ENCODE measurements at places on chromosomes 13 and 19.

DNA sequence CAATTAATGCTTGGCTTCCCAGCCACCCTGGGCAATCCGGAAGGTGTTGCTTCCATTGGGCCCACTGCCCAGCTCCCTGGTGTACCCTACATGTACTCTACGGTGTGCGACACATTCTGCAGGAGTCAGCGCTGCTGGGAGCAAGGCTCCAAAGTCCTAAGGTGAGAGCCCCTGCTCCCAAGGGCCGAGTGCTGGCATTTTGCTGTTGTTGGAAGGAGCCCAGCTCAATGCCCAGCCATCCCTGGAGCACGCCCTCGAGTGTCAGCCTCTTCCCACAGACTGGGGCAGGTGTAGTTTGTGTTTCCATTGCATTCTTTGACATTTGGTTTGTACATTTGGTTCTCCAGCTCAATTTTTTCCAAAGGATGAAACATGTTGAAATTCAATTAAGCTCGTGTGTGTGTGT is 64.6 kb downstream of the GGACT start:
- no peak for ATAC-seq

- no peak for ATAC-seq
Observed at GRCh38 chr13:47546391-47547225, 454.5 kb downstream of the SUCLA2 start.

DNA sequence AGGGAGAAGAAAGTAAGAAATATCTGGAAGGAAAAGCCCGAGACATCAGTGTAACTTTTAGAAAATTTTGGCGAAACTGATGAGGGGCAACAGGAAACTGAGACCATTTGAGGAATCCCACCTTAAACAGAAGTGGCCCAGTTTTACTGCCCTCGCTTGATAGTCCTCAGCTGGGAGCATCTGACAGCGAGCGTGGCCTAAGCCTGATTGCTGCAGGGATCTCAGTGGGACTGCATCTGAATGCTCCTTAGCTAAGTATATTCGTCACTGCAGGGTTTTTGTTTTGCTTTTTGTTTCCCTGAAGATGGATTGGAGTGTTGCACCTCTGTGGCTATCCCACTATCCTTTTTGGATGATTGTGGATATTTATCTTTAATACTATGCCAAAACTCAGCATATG is 262.7 kb upstream of the KLHL1 start:
- ATAC-seq, result no peak

DNA sequence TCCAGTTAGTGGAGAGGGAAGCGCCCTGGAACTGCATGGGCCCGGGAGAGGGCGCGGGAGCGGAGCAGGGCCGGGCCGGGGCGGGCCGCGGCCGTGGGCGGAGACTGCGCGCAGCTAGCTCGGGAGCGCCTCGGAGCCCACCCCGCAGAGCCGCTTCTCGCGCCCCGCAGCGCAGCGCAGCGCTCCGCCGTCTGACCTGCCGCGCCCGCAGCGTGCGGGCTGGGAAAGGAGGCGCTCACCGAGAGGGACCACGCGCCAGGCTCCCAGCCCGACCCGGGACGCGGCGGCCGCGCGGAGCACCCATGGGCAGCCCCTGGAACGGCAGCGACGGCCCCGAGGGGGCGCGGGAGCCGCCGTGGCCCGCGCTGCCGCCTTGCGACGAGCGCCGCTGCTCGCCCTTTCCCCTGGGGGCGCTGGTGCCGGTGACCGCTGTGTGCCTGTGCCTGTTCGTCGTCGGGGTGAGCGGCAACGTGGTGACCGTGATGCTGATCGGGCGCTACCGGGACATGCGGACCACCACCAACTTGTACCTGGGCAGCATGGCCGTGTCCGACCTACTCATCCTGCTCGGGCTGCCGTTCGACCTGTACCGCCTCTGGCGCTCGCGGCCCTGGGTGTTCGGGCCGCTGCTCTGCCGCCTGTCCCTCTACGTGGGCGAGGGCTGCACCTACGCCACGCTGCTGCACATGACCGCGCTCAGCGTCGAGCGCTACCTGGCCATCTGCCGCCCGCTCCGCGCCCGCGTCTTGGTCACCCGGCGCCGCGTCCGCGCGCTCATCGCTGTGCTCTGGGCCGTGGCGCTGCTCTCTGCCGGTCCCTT is at the start of gene MLNR:
MLNR (plus strand) TSS at position 303 of the 820 bp plus-strand sequence; CDS start at position 303, 0 bp downstream.
- peak; percentile 44 for ATAC-seq

Data from stimulated activated memory B cell treated with anti-CD40 and anti-IgM and Interleukin-4, amounts not matched to agents 10 μg/mL and 1 μg/mL and 100 μg/mL, for 72 hours (primary cell).